GM12864 (cell line): ENCODE measurements at places on chromosomes 6 and 20.
A peak's percentile ranks its signal among the peaks of the same experiment; 100 is the strongest.

DNA sequence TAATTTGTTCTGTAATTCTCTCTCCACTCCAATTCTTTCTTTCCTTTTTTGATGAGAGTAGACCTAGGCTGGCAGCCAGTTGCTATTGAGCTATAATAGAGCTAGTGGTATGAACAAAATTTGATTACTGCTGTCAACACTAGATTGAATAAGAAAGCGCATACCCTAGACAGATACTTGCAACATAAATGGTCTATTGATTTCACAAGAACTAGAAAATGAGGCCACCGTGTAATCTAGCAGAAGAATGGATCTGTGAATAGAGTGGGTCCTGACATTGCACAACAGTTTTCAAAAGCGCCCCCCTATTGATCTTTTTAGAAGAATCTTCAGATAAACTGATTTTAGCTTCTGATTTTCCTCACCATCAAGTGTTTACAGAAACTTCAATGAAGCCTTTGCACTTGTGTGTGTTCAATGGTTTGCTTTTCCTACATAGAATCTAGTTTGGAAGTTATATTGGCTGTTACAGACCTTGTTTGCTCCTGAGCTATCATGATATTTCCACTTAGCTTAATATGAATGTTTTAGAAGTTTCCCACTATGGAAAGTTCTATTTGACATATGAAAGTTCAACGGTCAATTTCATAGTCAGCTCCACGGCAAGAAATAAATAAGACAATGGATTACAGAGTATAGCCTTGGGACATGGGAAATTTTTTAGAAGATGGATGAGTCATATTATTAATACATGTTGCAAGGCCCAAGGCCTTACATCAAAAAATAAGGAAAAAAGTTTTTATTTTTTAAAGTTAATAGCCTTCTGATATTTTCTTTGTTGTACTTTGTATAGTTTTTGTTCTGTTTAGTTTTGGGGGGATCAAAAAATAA lies 55.6 kb downstream of the UTRN start:
- no peak for DNase-seq

DNA sequence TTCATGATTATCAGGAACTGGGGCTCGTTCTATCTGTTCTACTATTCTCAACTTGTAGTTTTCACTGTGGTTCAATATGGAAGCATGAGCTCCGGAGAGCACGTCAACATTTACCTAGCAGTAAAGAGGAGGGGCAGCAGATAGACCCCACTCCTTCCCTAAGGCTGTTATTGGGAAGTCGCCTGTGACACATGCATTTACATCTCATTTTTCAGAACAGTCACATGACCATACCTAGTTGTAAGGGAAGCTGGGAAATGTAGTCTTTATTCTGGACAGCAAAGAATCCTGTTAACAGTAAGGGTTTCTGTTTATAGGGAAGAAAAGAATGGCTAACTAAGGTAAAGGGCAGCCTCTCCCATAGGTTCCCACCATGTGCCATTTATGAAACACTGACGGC lies 158.3 kb downstream of the ZFP64 start:
- no peak for DNase-seq

DNA sequence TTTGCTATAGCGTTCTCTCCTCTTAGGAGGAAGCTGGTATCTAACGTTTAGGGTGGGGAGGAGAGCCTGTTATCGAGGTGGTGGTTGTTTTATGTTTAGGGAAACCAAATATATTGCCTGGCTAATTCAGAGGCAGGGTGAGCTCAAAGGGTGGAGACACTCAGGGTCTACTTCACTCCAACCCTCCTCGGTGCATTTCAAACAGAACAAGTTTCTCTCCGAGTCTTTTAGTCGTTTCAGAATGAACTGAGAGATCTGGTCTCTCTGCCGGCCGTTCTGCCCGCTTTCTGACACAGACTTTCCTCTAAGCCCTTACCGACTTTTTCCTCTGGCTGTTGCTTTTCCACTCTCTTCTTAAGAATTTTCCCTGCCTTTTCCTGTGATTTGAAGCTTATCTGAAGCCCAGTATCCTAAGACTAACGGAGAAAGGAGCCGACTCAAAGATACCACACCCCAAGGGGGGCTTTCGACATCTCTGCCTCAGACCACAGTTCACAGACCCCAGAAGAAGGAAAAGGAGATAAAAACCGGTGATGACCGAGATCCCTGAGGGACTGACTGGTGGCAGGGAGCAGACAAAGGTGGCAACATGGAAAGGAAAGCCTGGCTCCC lies 865 bp downstream of the STK38 start:
- no peak for DNase-seq

DNA sequence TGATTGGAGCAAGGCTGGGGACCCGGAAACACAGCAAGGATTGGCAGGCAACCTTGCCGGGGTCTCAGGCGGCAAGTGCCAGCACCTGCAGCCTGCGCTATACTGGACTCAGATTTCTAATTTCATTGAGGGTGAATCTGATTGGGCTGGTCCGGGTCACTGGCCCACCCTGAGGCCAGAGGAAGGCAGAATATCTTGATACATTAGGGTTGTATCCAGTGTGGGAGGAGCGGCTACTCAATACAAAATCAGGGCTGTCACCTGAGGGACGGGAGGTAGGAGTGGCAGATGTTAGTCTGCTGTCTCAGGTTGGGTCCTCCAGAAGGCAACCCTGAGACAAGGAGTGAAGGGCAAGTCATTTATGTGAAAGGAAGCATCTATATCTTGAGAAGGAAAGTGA lies 40.7 kb downstream of the BFSP1 start:
- no peak for DNase-seq

GRCh38 chr6:90383196-90383822 lies 86.7 kb upstream of the BACH2 start:
- peak; percentile 19 for DNase-seq

DNA sequence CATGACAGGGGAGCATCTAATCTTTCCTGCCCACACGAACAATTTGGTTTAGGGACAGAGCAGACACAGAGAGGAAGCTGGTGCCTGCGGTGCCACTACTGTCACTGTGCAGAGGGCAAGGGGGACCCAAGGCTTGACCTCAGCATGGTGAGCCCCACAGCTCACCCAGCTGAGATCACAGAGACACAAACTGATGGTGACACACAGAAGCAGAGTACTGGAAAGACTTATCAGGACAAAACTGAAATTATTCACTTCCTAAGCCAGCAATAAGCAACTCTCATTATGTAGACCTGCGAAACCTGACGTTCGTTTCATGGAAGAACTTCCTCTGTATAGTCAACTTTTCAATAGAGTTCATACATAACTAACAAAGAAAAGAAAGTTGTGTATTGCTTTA lies 86.1 kb downstream of the HUS1B start:
- DNase-seq = no peak
